ENCODE measurements at places on chromosomes 6 and 20. TPM values are rescaled to one million over a fixed set of nuclear protein-coding genes. Genes with fewer than 3 reads are reported as not detected.
A peak's percentile ranks its signal among the peaks of the same experiment; 100 is the strongest.

DNA sequence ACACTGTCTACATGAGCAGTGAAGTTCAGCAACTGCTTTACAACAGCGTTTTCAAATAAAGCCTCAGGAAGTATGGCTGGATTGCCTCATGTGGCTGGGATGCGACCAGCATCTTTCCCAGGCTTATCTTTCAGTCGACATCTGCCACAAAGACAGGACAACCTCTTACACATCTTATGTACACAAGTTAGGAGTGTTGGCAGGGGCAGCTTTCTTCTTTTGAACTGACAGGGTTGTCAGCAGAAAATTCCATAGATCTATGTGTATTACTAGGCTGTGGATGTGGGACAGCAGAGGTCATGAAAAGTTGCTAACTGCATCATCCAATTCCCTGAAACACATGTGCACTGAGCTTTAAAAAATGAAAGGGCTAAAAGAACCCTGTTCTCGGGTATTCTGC, 48.1 kb downstream of the PLAGL1 start:
- no peaks in the 10 kb centered on the region for H3K36me3 ChIP-seq
- no peaks in the 10 kb centered on the region for H3K4me1 ChIP-seq
- no peak overlapping the region for H3K4me3 ChIP-seq
- H3K27me3 ChIP-seq: no peaks in the 10 kb centered on the region

DNA sequence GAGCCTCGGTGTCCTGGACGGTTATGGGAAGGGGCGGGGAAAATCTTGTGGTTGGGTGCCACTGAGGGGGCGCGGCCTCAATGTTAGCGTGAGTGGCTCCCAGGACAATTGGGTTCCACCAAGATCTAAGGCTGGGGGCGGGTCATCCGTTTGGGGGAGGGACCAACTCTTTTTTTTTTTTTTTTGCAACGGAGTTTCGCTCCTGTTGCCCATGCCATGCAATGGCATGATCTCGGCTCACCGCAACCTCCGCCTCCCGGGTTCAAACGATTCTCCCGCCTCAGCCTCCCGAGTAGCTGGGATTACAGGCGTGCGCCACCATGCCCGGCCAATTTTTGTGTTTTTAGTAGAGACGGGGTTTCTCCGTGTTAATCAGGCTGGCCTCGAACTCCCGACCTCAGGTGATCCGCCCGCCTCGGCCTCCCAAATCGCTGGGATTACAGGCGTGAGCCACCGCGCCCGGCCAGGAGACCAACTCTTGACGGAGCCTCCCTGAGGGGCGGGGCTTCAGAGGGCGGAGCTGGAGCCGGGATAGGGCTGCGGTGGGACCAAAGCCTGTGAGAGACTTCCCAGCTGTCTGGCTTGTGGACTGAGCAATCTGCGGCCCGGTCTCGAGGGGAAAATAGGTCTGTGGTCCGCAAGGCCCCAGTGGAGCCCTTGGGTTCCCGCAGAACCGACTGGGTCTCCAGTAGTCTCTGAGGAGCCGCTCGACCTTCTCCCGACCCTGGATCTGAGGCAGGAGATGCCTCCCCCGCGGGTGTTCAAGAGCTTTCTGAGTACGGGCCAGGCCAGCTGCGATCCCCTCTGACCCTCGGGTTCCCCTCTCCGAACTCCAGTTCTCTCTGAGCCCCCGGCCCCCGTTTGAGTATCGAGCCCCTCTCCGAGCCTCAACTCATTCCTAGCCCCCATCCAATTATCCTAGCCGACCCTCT, 1.1 kb downstream of the SPAG4 start:
- H3K27me3 ChIP-seq: peaks cover 2% of the 10 kb centered on the region
- peak; percentile 67 for DNase-seq
- H3K36me3 ChIP-seq: peaks cover 5% of the 10 kb centered on the region

SLC35F1 gene
- not detected for total RNA-seq

GRCh38 chr6:80142586-80142985, 36.1 kb downstream of the BCKDHB start:
- no peak for DNase-seq
- peaks cover 6% of the 10 kb centered on the region for H3K4me1 ChIP-seq
- no peak overlapping the region for H3K4me3 ChIP-seq
- H3K36me3 ChIP-seq: peaks cover 19% of the 10 kb centered on the region
- H3K27me3 ChIP-seq: no peaks in the 10 kb centered on the region
- H3K27ac ChIP-seq: no peak overlapping the region

GRCh38 chr6:25694366-25694765, 42.4 kb downstream of the SCGN start:
- no peaks in the 10 kb centered on the region for H3K36me3 ChIP-seq
- peaks cover 22% of the 10 kb centered on the region for H3K27me3 ChIP-seq
- no peak overlapping the region for H3K4me3 ChIP-seq

DNA sequence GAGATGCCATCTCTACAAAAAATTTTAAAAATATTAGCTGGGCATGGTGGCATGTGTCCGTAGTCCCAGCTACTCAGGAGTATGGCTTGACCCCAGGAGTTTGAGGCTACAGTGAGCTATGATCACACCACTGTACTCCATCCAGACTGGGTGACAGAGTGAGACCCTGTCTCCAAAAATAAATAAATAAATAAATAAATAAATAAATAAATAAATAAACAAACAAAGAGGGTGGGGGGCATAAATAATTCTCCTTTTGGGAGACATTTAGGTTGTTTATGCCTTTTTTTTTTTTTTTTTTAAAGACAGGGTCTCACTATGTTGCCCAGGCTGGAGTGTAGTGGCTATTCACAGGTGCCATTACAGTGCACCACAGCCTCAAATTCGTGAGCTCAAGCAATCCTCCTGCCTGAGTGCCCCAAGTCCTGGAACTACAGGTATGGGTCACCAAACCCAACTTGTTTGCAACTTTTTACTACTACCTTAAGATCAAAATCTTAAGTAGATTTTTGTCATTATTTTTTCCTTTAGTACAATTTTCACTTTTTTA, 29.5 kb downstream of the FASTKD5 start:
- H3K4me1 ChIP-seq: no peaks in the 10 kb centered on the region
- DNase-seq: no peak

DNA sequence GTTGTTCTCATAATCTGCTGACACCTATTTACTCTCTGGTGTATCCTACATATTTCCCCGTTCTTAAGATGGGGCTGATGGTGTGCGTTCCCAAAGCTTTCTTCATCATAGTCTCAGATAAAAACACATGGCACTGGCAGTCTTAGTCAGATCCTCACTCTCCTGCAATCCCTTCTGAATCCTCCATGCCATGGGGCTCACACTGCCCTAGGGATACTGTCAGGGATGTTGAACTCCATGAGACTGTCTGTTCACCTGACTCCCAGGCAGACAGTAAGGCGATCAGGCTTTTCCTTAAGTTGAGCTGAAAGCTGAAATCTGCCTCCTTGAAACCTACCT, 76.0 kb downstream of the SLX4IP start:
- DNase-seq: no peak
- H3K4me3 ChIP-seq: peak overlapping the region; percentile 30
- H3K4me1 ChIP-seq: peaks cover 46% of the 10 kb centered on the region
- H3K27me3 ChIP-seq: no peaks in the 10 kb centered on the region

DNA sequence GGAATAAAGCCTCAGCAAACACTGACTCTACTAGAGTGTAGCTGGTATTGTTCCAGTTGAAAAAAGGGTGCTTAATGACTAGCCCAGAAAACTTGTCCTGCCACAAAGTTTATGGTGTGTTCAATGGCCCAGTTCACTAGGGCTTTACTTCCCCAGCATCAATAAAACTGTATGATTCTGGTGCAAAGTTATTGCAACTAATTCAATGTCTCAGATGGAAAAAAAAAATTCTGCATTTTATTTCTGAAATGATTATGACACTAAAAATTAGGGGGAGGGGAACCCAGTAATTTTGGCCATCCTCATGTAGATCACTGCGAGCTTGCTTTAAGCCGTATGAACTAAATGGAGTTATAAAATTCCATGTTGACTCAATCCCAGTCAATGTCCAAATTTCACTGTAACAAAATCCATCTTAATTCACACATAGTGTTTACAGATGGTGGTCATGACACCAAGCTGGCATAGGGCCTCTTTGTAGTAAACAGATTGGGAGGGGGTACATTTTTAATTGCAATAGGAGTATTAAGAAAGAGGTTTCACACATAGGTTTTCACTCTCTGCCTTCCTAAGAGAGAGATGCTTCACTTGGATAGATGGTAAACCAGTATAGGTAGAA, 41.2 kb downstream of the PTPRK start:
- H3K27me3 ChIP-seq: no peaks in the 10 kb centered on the region
- no peak for DNase-seq
- peak overlapping the region; percentile 63 for H3K4me3 ChIP-seq
- no peaks in the 10 kb centered on the region for H3K36me3 ChIP-seq
- H3K4me1 ChIP-seq: peaks cover 6% of the 10 kb centered on the region

DNA sequence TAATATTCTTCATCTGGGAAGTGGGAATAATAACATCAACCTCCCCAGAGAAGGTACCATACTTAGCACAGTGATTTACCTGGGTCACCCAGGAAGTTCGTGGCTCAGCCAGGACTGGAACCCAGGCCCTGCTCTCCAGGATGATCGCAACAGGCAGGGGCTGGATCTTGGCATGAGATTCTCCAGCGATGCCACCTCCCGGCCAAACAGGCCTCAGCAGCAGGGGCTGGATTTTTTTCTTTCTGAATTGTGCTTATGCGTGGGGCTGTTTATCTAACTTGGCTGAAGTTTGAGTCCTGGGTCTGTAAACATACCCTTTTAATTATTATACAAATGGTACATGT, 129.5 kb upstream of the PTPN1 start:
- H3K27ac ChIP-seq: no peak overlapping the region
- no peak for DNase-seq
- no peak overlapping the region for H3K4me3 ChIP-seq
- no peaks in the 10 kb centered on the region for H3K27me3 ChIP-seq
- H3K4me1 ChIP-seq: peaks cover 70% of the 10 kb centered on the region
- no peaks in the 10 kb centered on the region for H3K36me3 ChIP-seq

DNA sequence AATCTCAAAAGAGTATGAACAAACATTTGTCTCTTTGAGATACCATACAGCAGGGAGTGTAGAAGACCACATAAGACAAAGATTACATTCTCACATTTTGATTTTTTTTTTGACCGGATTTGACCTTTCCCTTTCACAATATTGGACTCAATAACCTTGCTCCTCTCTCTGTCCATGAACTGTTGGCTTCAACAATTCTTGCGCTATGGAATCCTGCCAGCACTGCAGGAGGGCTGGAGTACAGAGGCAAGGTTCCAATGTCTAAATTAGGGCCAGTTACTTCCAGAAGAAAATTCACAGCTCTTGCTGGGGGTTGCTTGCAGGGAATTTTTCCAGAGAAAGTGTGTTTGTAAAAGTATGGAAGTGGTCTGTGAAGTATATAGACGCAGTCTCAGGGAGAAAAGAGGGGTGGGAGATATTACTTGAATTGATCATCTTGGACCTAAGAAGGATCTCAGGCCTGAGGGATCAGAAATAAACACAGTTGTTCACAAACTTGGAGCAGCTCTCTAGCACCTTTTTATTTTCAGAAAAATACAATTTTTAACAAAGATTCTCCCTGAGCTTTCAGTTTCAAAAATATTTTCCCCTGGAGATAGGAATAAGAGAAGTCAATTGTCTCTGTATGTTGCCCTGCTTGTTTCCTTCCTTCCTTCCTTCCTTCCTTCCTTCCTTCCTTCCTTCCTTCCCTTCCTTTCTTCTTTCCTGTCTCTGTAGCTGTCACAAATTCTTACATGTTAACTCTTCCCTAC, 765.9 kb downstream of the BCKDHB start:
- no peak for DNase-seq
- no peaks in the 10 kb centered on the region for H3K27me3 ChIP-seq
- no peak overlapping the region for H3K27ac ChIP-seq
- no peaks in the 10 kb centered on the region for H3K36me3 ChIP-seq
- no peak overlapping the region for H3K4me3 ChIP-seq
- H3K4me1 ChIP-seq: no peaks in the 10 kb centered on the region

DNA sequence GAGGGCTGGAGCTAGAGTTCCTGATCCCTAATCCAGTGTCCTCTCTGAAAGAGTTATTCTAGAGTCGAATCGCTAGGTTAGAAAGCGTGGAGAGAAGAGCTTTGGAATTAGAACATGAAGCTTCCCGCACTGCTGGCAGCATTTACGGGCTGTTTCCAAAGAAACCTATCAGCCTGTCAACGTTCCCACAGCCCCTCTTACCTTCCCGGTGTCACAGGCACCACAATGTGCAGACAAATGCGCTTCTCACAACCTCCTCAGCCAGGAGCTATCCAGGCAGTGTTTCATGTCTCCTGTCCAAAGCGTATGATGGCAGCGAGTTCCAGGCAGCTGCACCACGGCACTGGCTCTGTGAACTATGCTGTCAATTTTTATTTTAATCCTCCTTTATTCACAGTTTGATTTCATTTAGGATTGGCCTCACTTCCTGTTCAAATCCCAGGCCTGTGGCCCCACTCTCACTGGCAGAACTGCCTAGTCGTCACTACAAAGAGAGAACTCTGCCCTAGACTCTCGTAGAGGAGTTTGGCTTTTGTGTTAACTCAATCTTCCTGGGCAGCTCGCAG, 322.8 kb upstream of the SOX4 start:
- H3K36me3 ChIP-seq: no peaks in the 10 kb centered on the region
- no peak for DNase-seq

- DNase-seq: no peak
- H3K27ac ChIP-seq: no peak overlapping the region
- peaks cover 46% of the 10 kb centered on the region for H3K27me3 ChIP-seq
- H3K4me1 ChIP-seq: no peaks in the 10 kb centered on the region
- no peak overlapping the region for H3K4me3 ChIP-seq
- H3K36me3 ChIP-seq: no peaks in the 10 kb centered on the region
Observed at GRCh38 chr6:116529466-116530290, 15.8 kb downstream of the TRAPPC3L start.

DNA sequence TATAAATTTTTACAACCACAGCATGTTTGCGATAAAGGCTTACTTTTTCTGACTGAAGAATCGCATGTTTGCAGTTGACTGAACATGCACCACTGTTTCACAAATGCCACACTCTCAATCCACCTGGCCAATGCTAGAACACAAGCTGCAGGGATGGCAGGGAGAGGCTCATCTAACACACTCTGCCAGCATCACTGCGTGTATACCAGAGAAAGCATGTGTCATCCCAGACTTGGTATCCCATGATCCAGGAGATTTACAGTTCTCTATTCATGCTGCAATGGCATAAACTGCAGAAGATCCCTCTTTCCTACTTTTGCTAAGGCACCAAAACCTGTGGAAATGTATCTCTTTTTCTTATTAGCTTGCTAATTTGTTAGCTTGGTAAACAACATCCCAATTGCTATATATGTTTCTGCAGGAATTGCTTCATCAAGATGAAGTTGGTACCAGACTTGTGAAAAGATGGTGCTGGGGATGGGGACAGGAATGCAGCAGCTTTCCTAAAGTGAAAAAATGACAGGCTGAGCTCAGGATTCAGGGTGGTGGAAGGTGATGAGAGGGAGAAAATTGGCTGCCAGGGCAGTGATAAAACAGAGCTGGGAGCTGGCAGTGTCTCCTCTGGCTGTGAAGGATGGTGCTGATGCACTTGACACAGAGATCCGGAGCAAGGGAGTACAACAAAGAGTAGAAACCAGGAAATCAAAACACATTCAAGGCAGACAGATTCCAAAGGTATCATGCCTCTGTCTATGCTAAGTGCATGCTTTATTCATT, 186.9 kb downstream of the HIVEP2 start:
- peaks cover 74% of the 10 kb centered on the region for H3K36me3 ChIP-seq
- no peak overlapping the region for H3K27ac ChIP-seq
- peaks cover 21% of the 10 kb centered on the region for H3K4me1 ChIP-seq
- H3K4me3 ChIP-seq: no peak overlapping the region
- DNase-seq: no peak
